Renal cortex interstitium (tissue), 15 donors: ENCODE measurements at places on chromosomes 1 and 21.

DNA sequence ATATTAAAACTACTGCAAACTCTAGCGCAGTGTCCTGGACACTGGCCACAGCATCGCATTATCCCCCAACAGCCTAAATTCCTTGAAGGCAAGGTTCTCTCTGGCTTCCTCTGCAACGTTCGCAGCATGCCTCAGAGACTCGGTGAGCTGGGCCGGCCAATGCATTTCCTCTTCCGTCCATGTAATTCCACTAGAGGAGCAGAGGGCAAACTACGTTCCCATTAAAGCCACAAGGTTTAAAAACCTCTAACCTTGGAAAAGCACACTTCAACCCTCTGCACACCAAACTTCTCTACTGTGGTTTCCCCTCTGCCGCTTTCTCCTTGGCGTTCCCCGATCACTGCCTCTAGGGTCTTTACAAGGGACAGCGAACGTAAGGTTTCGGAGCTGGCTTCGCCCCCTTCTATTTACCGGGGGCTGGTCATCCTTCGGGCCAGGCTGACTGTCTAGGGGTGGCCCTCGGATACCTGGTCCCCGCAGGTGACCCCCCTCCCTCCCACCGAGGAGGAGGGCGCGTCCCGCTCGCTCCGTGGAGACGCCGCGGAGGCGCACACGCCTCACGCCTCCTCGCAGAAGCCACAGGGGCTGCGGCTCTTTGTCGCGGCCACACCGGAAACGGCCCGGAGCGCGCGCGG, 456 bp upstream of the SMYD2 start:
- DNase-seq: no peak

- DNase-seq: no peak
These were observed 44.1 kb upstream of the ATP5PO start for GRCh38 chr21:33959680-33960079.

DNA sequence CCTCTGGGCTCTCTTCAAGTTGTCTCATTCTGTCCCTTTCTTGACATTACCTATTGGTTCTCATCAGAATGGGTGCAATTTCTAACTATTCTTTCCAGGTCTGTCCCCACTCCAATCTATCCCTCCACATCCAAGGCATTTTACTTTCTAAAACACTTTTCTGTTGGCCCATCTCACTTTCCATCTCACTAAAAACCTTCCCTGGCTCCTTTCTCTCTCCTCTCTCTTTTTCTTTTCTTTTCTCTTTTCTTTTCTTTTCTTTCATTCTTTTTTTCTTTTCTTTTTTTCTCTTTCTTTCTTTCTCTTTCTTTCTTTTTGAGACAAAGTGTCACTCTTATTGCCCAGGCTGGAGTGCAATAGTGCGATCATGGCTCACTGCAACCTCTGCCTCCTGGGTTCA, 279.2 kb upstream of the SGIP1 start:
- no peak for DNase-seq

DNA sequence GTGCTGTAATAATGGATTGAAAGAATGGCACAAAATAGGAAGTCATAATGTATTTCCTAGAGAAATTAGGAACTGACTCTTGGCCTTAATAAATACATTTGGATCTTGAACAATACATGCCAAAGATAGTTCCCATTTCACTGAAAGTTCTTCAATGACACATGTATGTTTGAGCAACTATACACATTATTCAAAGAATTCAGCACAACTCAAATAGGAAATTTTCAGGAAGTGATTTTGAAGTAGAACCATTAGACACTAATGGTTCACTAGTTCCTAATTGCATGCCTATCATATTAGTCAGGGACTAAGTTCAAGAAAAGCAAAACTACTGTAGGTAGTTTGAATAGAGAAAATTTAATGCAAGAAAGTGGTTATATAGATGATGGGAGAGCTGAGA, 404.7 kb downstream of the LMO4 start:
- no peak for DNase-seq

DNA sequence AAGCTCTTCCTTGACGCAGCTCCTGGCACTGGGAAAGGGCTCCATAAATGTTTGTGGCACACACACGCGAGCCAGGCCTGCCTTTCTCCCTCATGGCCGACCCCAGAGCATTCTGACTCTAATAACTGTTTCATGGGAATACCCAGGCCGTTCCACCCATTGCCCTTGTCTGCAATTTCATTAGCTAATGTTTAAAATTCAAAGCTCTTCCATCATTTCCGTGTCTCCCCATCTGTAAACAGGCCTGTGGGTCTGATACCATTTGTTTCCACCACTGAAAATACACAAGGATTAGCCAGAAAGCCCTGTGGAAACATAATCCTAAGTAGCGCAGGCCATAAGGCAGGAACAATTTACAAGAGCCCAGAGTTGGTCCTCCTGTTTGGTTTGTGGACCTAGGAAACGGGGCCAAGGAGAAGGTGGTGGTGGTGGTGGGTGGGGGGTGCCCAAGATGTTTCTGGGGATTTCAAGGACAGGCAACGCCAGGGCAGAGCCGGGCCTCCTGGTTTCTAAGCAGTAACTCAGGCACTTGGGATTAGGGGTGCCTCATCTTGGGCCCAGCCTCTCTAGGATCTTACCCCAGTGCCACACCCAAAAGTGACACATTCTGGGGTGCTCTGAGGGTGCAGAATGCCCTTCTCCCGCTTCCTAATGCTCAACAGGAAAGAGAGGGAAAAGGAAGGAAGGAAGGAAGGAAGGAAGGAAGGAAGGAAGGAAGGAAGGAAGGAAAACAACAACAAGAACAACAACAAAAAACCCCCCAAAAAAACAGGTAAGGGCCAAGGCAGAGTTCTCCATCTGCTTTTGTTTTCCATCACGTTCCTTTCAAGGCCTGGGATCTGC, 79.4 kb downstream of the SSBP3 start:
- no peak for DNase-seq

GRCh38 chr1:227845147-227845458, 29.6 kb downstream of the PRSS38 start:
- DNase-seq: no peak

- DNase-seq: no peak
These were observed at the start of gene ITLN1 for GRCh38 chr1:160885042-160885441. TSS of gene ITLN1 (minus strand) at chr1:160885180. CDS start at chr1:160884877, 303 bp downstream.

GRCh38 chr1:18828224-18828623, 31.2 kb downstream of the TAS1R2 start:
- DNase-seq: no peak

GRCh38 chr1:43750083-43750482, 42.7 kb downstream of the ST3GAL3 start:
- DNase-seq: no peak

DNA sequence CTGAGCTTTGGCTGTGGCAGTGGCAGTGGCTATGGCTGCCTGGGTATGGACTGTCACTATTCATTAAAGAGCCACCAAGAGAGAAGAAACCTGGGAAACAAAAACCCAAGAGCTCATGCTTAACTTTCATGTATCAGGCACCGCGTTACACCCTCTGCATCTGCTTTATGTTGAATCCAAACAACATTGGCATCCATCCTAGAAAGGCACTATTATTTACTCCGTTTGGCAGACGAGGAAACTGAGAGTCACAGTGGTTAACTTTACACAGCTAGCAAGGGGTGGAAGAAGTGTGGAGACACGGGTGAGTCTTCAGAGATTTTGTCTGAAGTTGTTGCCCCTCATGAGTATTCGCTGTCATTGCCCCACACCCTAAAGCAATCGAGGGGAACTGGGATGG, 63.8 kb downstream of the PLXNA2 start:
- no peak for DNase-seq

GRCh38 chr1:198664068-198664788, 25.4 kb downstream of the PTPRC start:
- DNase-seq: no peak

GRCh38 chr1:88878731-88879130, 12.6 kb downstream of the GTF2B start:
- no peak for DNase-seq

- no peak for DNase-seq
These were observed 250.5 kb downstream of the PDE4B start for GRCh38 chr1:66043186-66043585.
